Omental fat pad (tissue), 4 donors: ENCODE measurements at places on chromosomes 12 and 14. TPM values are rescaled to one million over a fixed set of nuclear protein-coding genes. Genes with fewer than 3 reads are reported as not detected.

DNA sequence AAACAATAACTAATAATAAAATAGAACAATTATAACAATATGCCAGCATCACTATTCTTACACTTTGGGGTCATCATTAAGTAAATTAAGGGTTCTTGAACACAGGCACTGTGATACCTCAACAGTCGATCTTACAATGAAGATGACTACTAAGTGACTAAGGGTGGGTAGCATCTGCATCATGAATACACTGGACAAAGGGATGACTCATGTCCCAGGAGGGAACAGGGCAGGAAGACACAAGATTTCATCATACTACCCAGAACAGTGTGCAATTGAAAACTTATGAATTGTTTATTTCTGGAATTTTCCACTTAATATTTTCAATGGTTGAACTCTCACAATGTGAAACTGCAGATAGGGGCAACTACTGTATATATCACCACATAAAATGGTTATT lies 19.7 kb downstream of the TSPAN19 start:
- DNase-seq = no peak

DNA sequence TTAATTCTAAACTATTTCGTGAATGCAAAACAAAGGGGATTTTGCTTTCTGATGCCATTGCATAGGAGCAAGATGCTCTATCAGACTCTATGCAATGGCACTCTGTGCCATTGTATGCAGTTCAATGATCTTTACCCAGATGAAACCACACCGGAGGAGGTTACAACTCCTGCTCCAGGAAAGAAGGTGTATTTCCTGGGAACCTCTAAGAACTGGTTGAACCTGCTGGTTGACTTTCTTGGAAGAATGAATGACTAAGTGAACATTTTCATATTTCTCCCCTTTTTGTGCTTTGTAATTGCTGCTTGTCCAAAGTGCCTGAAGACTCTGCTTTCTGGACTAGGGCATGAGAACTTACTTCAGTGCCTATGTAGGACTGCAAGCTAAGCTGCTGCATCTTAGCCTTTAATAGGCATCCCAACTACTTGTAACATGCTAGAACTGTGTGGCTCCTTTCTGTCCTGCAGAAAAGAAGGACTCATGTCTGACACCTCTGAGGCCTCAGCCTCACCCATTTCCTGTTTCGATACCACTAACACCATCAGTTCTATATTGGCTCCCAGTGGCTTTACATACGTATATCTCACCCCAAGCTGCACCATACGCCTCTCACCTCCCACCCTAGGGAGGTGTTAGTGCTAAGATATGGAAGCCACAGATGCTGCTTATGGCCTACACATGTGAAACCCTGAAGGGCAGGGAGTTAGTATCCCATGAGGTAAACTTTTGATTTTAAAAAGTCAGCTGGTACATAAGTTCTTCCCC lies 193.5 kb upstream of the CNOT2 start:
- DNase-seq = no peak

The OLR1 gene
- total RNA-seq = 51.2 TPM

- no peak for DNase-seq
Measured at GRCh38 chr14:106840258-106840657, 1313.9 kb downstream of the TMEM121 start.

DNA sequence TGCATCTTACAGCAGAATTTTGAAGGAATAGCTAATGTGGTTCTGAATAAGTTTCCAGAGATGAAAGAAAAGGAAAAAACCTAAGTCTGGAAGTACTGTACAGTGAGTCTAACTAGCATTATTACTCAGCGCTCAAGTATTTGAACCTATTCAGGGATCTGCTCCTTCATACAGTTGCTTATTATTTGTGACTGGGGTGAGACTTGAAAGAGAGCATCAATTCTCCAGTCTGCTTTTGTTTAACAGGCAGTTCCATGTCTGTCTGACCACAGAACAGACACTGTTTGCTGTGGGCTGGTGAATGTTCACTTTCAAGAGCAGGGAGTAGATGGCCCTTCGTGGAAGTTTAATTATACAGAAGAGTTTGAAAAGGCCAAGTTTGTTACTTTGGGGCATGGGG lies 9.3 kb downstream of the ETV6 start:
- no peak for DNase-seq

The LYZ gene
- 123 TPM for total RNA-seq

The CLEC2A gene
- not detected for total RNA-seq

GRCh38 chr12:39102474-39103209 lies 197.3 kb upstream of the CPNE8 start:
- DNase-seq = no peak

- DNase-seq = no peak
Measured at GRCh38 chr12:52089491-52089890, 10.0 kb downstream of the SMIM41 start.

The TAS2R19 gene
- 7.6 TPM for total RNA-seq
